Tibial nerve (tissue), 4 donors: ENCODE measurements at places on chromosomes 2 and 18.

DNA sequence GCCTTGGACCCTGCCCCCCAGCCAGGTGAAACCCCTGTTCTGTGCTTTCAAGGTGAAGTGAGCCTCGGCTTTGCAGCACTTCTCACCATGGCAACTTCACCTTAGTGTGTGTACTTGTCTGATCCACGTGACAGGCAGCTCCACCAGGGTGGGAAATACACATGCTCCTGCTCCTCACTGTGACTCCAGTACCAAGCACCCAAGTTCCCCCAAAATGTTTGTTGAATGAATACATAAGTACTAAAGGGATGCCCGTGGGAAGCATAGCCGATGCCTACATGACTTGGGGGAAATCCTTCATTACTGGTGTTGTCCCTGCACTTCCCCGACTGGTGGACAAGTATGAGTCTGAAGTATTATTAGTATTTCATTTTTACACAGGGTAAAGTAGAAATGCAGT, 41.8 kb upstream of the GBX2 start:
- no peak for DNase-seq

- no peak for DNase-seq
These were observed 1132.2 kb downstream of the DPP10 start for GRCh38 chr2:115574667-115575066.

GRCh38 chr2:98058191-98058975, 28.6 kb upstream of the VWA3B start:
- no peak for DNase-seq

GRCh38 chr2:72925328-72925943, 8.1 kb downstream of the EMX1 start:
- no peak for DNase-seq

GRCh38 chr2:74515271-74515980, 1.2 kb downstream of the TLX2 start:
- no peak for DNase-seq
